ENCODE measurements at places on chromosomes 7 and 10.

DNA sequence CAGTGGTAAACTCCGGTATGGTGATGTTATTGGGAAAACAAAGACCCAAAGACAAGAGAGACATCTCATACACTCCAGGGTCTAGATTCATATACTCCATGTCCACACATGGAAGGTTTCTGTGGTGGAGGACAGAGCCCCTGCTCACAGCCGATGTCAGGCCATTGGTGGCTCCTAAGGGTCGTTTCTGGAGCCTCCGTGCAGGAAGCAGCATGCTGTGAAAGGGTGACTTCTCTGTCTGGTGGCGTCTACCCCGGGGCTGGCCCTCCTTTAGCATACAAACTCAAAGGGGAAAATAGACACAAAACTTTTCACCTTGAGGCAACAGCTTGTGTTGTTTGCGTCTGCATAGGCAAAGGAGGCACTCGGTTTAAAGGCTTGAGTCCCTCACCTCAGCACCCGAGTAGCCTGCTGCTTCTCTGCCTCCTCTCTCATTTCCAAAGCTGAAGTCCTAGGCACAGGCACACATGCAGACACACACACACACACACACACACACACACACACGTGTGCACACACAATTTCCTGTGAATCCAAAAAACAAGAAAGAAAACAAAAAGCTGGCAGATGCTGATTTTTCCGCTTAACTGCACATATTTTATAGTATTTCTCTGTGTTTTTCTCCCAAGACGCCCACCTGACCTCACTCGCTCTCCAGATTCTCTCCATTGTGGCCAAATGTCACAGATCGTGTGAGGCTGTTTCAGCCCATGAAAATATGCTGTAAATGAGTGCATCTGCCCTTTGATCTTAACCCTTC, 601.4 kb upstream of the MGMT start:
- no peaks in the 10 kb centered on the region for H3K36me3 ChIP-seq
- no peaks in the 10 kb centered on the region for H3K27me3 ChIP-seq
- no peak overlapping the region for H3K27ac ChIP-seq
- H3K4me3 ChIP-seq, result no peak overlapping the region
- no peaks in the 10 kb centered on the region for H3K4me1 ChIP-seq
- DNase-seq, result no peak

DNA sequence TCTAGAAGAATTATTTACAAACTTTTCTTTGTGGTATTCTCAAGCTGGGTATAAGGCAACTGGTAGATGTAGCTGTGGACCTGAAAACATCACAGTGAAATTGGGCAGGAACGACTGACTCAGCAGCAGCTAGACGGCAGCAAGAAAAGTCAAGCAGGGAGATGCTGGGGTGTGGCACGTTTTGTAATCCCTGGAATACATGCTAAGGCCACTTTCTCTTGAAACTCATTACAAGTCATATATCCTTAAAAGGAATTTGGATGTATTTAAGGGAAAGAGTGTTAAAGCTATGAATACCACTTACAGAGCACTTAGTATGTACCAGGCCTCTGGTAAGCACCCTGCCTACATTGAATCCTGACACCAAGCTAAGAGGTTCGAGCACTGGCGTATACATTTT, 17.4 kb downstream of the BEND7 start:
- no peaks in the 10 kb centered on the region for H3K36me3 ChIP-seq
- H3K4me1 ChIP-seq, result no peaks in the 10 kb centered on the region
- no peaks in the 10 kb centered on the region for H3K27me3 ChIP-seq
- no peak overlapping the region for H3K4me3 ChIP-seq
- H3K27ac ChIP-seq, result no peak overlapping the region
- peak; percentile 33 for DNase-seq

DNA sequence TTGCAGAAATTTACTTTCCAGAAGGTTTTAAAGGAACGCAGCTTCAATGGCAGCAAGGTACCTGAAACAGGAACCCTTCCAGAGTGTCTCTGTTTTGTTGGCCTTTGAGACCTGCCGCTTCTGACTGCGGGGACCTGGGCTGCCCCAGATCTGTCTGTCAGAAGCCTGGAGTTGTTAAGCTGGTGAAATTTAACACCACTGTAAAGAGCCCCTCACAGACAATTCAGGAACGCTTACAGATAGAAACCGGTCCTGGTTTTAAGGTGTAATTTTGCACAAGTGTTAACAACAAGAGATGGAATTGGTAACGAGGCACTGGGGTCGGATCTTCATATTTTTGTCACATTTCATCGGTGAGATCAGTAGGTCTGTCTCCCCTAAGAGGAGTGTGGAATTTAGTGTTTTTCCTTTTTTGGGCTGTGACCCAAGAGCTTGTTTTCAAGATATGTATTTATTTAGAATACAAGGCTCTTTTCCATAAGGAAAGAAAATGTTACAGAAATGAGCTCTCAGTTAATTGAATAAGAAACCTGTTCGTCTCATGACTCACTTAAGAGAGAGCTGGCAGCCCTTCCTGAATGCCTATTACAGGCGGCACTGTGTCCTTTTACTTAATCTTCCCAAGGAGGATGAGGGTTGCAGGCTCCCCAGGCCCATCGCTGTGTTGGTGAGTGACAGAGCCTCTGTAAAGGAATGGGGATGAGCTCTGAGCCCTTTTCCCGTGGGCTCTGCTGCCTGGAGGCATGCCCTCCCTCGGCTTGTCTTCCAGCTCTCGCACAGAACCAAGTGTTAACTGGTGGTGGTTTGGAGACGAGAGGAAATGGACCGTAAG, 168.7 kb downstream of the CUX1 start:
- H3K4me1 ChIP-seq, result no peaks in the 10 kb centered on the region
- H3K27ac ChIP-seq, result no peak overlapping the region
- no peak overlapping the region for H3K4me3 ChIP-seq
- DNase-seq, result peak; percentile 12
- no peaks in the 10 kb centered on the region for H3K36me3 ChIP-seq
- no peaks in the 10 kb centered on the region for H3K27me3 ChIP-seq

DNA sequence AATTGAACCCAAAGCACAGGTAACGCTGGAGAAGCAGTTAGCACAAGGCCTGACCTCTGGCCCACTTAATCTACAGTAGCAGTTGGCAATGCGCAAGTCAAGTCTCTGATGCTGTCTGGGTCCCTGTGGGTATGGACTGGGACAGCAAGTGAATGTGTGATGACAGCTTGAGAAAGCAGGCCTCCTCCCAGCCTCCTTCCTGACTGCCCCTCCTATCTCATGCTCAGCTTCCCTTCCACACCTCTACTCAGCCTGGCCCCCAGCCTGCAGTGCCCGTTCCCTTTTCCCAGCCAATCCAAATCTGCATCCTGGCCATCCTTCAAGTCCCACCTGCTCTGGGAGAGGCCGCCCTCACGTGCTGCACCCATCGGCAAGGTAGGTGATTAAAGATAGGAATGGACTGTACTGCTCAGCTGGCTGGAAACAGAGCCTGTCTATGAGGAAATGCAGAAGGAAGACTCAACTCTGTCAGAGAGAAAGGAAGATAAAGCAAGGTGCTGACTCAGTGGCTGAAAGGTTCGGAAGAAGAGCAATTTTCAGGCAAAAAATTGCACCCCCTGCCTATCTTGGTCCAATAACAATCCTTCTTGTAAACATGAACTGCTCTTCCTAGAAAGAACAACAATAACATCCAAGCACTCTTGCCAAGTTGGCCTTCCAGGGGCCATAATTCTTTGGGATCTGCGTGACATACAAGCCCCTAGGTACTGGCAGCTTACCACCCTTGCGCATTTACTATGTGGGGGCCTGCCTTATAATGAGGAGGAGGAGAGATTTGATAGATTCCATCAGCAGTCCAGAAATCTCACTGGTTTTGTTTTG, 16.6 kb upstream of the FGFR2 start:
- no peak overlapping the region for H3K27ac ChIP-seq
- H3K4me1 ChIP-seq, result no peaks in the 10 kb centered on the region
- H3K36me3 ChIP-seq, result no peaks in the 10 kb centered on the region
- H3K4me3 ChIP-seq, result no peak overlapping the region

GRCh38 chr10:130222381-130222780, 86.2 kb downstream of the GLRX3 start:
- no peak overlapping the region for H3K4me3 ChIP-seq
- no peaks in the 10 kb centered on the region for H3K36me3 ChIP-seq
- DNase-seq, result no peak
- no peak overlapping the region for H3K27ac ChIP-seq
- no peaks in the 10 kb centered on the region for H3K27me3 ChIP-seq

GRCh38 chr7:44240983-44241510, 40.3 kb downstream of the YKT6 start:
- no peak overlapping the region for H3K27ac ChIP-seq
- peak overlapping the region; percentile 52 for H3K4me3 ChIP-seq
- peak; percentile 94 for DNase-seq
- no peaks in the 10 kb centered on the region for H3K27me3 ChIP-seq

DNA sequence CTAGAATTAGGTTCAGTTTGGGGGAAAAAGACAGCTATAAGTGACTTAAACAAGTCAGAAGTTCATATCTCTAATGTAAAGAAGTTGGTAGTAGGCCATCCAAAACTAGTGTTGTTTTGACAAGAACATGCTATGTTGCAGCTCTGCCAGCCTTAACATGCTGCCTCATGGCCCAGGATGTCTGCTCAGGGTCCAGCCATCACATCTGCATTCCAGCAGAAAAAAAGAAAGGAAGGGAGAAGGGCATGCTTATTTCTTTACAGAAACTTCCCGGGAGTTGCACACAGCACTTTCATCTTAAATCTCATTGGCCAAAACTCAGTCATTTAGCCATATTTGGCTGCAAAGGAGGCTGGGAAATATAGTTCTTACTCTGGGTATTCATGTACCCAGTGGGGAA, 400.4 kb upstream of the PODXL start:
- H3K36me3 ChIP-seq, result no peaks in the 10 kb centered on the region
- DNase-seq, result no peak
- peaks cover 8% of the 10 kb centered on the region for H3K27me3 ChIP-seq

- no peaks in the 10 kb centered on the region for H3K27me3 ChIP-seq
- DNase-seq, result no peak
- H3K27ac ChIP-seq, result no peak overlapping the region
- no peak overlapping the region for H3K4me3 ChIP-seq
- H3K36me3 ChIP-seq, result no peaks in the 10 kb centered on the region
Measured at GRCh38 chr10:64762861-64763260, 1241.7 kb downstream of the REEP3 start.

DNA sequence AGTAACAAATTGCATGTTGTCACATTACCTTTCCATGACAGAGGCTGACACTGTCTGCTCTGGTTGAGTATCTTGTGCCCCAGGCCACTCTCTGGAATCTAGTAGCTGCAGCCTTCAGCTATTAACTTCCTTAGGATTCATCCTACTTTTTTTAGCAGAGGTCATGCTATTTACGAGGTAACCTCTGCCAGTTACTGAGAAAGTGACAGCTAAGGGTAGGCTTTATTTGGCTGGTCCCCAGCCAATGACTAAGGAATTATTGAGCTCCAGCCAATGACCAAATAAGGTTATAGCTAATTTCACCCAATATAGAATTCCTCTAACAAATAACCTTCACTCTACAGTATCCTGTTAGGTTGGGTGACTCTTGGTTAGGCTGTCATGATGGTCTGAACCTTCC, 1361.7 kb downstream of the XPNPEP1 start:
- H3K4me1 ChIP-seq, result peaks cover 30% of the 10 kb centered on the region
- H3K4me3 ChIP-seq, result peak overlapping the region; percentile 9
- no peaks in the 10 kb centered on the region for H3K36me3 ChIP-seq
- no peak overlapping the region for H3K27ac ChIP-seq
- peak; percentile 74 for DNase-seq

GRCh38 chr7:116673457-116673865, 1.5 kb downstream of the MET start:
- H3K27me3 ChIP-seq, result no peaks in the 10 kb centered on the region
- DNase-seq, result no peak
- peak overlapping the region; percentile 99 for H3K4me3 ChIP-seq
- H3K4me1 ChIP-seq, result peaks cover 17% of the 10 kb centered on the region
- H3K27ac ChIP-seq, result no peak overlapping the region
- H3K36me3 ChIP-seq, result no peaks in the 10 kb centered on the region

- peak overlapping the region; percentile 54 for H3K4me3 ChIP-seq
- peak overlapping the region; percentile 84 for H3K27ac ChIP-seq
- H3K36me3 ChIP-seq, result no peaks in the 10 kb centered on the region
Measured at GRCh38 chr10:61628151-61628874, 34.4 kb upstream of the CABCOCO1 start.

DNA sequence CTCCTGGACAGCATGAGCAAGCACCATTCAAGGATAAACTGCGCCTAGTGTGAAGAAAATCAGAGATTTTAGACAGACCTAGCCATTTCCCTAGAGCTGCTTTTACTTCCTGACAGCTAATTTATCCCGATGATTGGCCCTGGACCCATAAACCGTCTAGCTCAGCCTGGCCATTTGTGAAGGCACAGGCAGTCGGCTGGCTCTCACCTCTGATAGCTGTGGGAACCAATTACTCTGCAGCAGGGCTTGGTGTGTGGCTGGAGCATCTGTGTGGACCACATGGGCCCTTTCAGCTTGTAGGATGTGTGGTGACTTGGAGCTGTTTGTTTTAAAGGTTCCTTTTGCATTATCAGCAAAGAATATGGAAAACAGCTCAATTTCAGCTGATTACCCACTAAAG, 111.1 kb upstream of the NPY start:
- no peak overlapping the region for H3K4me3 ChIP-seq
- no peak for DNase-seq
- no peaks in the 10 kb centered on the region for H3K27me3 ChIP-seq
- H3K27ac ChIP-seq, result no peak overlapping the region
- H3K4me1 ChIP-seq, result no peaks in the 10 kb centered on the region
- no peaks in the 10 kb centered on the region for H3K36me3 ChIP-seq

- no peak for DNase-seq
- no peak overlapping the region for H3K27ac ChIP-seq
- no peaks in the 10 kb centered on the region for H3K36me3 ChIP-seq
- no peaks in the 10 kb centered on the region for H3K27me3 ChIP-seq
- H3K4me3 ChIP-seq, result no peak overlapping the region
- H3K4me1 ChIP-seq, result no peaks in the 10 kb centered on the region
Measured at GRCh38 chr10:128438417-128439063, 312.3 kb upstream of the MKI67 start.

GRCh38 chr10:70974351-70974901, 86.1 kb upstream of the PCBD1 start:
- H3K27me3 ChIP-seq, result peaks cover 10% of the 10 kb centered on the region
- H3K27ac ChIP-seq, result no peak overlapping the region
- no peak overlapping the region for H3K4me3 ChIP-seq
- H3K4me1 ChIP-seq, result no peaks in the 10 kb centered on the region
- H3K36me3 ChIP-seq, result no peaks in the 10 kb centered on the region

- peak; percentile 86 for DNase-seq
- peak overlapping the region; percentile 35 for H3K4me3 ChIP-seq
- peak overlapping the region; percentile 20 for H3K27ac ChIP-seq
- 0 out of 2 replicates have a peak, but pooled peaks cover 5% of the 10 kb centered on the region for H3K27me3 ChIP-seq
- H3K36me3 ChIP-seq, result no peaks in the 10 kb centered on the region
- peaks cover 15% of the 10 kb centered on the region for H3K4me1 ChIP-seq
Measured at GRCh38 chr10:124152139-124153022, 59.0 kb upstream of the CHST15 start.

GRCh38 chr10:43205681-43206390, 61.0 kb downstream of the RASGEF1A start:
- H3K27me3 ChIP-seq, result no peaks in the 10 kb centered on the region
- H3K4me3 ChIP-seq, result no peak overlapping the region
- H3K27ac ChIP-seq, result no peak overlapping the region
- peaks cover 3% of the 10 kb centered on the region for H3K4me1 ChIP-seq
- H3K36me3 ChIP-seq, result no peaks in the 10 kb centered on the region
- no peak for DNase-seq

Measured in GM23248 (cell line).